ENCODE measurements at places on chromosomes 7 and 10.
A peak's percentile ranks its signal among the peaks of the same experiment; 100 is the strongest.

- DNase-seq: peak; percentile 28
Measured at GRCh38 chr7:19491821-19492452, 216.9 kb downstream of the POLR1F start.

DNA sequence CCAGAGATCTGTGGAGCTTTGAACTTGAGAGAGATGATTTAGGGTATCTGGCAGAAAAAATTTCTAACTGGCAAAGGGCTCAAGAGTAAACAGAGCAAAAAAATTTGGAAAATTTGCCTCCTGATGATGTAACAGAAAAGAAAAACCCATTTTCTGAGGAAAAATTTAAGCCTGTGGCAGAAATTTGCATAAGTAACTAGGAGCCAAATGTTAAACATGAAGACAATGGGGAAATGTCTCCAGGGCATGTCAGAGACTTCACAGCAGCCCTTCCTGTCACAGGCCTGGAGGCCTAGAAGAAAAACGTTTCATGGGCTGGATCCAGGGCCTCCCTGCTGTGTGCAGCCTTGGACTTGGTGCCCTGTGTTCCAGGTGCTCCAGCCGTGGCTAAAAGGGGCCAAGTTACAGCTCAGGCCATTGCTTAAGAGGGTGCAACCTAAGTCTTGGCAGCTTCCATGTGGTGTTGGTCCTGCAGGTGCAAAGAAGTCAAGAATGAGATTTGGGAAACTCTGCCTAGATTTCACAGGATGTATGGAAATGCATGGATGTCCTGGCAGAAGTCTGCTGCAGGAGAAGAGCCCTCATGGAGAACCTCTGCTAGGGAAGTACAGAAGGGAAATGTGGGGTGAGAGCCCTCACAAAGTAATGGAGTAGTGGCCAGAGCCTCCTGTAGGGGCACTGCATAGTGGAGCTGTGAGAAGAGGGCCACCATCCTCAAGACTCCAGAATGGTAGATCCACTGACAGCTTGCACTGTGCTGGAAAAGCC is 8.1 kb downstream of the SEMA3D start:
- DNase-seq: no peak

DNA sequence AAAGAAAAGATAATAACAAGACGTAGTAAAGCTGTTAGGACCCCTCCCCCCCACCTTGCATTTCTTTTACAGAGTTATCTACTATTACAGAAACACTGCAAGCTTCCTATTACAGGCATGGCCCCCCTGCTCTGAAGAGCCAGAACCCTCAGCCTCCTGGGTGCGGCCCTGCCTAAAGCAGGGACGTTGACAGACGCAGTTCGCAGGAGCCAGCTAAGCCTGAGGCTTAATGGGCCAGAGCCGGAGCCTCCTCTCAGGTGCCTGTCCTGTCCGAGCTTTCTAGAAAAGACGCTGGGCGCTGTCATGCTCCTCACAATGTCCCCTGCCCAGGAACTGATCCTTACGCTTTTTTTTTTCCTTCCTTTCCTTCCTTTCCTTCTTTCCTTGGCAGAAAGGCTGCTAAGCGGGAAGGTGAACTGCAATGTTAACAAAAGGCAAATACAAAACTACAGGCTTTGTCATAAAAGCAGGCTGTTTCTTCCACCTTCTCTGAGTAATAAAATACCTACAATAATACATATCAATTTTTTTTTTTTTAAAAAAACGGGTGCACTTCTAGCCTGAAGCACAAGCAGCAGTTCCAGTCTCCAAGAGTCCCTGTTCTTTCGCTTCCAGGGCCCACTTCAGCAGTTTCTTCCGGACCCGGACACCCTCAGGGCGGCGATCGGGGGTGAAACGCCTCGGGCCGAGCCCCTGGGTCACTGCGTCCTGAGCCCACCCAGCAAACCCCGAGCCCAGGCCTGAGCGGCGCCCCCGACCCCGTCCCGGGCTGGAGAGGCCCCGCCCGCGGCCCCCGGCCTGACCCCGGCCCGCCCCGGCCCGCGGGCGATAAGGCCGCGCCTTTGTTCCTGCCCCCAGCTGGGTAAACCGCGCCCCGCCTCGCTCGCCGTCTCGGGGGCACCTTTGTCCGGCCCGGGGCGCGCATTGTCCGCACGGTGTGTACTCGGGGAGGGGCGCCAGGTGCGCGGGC is 11.2 kb downstream of the MNX1 start:
- DNase-seq: no peak

GRCh38 chr10:88913788-88914187 is 33.7 kb downstream of the STAMBPL1 start:
- DNase-seq: no peak

DNA sequence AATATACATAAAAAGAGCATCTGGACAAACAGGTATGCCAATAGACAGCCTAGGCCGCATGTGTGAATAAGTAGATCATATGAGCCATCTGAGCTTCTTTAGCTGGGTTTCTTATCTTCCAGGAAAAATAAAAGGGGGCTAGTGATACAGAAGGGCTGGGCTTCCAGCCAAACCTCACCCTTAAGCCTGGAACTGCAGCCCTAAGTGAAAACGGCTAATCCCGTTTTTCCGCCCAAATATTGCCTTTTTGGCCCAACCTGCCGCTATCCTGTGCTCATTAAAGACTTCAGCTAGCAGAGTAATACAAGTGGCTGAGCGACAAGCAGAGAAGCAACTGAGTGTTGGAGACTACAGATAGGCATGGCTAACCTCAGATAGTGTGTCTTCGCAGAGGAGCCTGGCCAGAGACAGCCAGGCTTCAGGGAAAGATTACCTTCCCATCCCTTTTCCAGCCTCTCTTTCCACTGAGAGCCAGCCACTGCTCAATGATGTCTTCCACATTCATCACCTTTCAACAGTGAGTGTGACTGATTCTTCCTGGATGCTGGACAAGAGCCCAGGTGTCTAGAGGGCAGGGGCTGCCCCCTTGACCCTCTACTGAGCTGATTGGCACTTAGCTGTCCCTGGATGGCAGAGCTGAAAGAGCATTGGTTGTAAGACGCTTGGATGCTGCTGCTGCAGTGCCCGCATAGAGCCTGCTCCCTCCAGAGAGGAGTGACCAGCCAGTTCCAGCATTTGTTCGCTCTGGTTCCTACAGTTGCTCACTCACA is 108.9 kb downstream of the ITGB8 start:
- DNase-seq: no peak

GRCh38 chr10:12606461-12606860 is 257.1 kb downstream of the CAMK1D start:
- DNase-seq: no peak

- DNase-seq: no peak
Measured at GRCh38 chr7:100943693-100944092, 5.6 kb upstream of the MUC3A start.

DNA sequence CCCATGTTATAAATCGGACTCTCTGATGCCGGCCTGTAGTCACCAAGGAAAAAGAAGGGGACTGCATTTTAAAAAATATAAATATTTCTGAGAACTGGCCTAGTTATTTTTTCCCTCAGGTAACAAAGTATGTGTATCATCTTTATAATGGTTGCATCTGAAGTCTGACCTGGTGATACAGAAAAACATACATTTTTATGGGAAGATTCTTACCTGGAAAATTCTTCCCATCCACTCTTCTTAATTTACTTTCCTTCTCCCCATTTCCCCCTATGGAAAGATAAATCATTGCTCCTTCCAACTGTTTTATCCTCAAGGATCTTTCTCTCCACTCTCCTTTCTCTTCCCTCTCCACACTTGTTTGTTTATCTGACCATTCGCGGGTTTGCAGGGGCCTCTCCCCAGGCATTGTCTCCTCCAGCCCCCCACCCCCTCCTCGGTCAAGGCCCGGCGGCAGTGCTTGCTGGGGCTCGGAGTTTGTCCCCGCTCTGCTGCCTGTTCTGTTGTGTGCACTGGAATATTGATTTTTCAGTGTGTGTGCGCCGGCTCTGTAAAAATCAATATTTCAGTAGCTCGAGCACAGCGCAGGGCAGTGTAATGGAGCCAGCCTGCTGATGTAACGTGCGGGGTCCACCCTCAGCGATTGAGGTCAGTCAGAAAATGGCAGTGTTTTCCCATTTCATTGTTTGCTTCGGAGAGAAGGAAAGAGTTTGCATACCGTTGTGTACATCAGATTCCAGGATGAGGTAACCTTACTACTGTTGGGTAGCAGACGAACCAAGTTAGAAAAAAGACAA is 199.5 kb upstream of the NFE2L3 start:
- DNase-seq: no peak

DNA sequence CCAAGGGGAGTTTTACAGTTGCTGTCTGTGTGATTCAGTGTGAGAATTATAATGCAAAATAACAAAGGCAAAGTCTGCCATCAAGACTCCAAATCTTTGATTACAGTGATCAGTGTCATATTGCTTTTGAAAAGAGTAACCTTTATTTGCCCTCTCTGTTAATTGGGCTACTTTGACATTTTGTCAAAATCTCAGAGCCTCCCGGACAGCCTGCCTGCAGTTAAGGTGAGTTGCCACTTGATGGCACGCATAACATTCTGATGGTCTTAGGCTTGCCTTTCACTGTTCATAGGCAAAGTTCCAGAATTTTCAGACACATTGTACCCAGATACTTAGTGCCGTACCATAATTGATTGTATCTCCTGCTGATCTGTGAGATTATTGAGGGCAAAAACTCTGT is 253.5 kb downstream of the ABCA13 start:
- DNase-seq: no peak

DNA sequence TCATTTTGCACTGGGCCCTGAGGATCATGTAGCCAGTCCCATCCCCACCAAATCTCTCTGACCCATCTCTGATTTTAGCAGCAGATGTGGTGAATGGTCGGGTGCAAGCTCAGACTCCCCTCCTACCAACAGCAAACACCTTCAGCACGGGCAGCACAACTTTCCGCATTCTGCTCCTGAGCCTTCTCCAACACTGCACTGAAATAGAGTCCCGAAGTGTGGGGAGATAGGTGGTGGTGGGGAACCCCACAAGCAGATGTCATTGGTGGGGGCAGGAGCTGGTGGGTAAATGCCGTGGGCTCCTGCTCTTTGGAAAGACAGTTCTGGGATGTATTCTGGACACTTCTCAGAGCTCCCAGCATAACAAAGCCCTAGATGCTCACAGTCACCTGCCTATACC is 9.6 kb upstream of the CTBP2 start:
- no peak for DNase-seq

All from HCT116 (cell line).